ENCODE measurements at places on chromosomes 2 and 18. TPM values are rescaled to one million over a fixed set of nuclear protein-coding genes. Genes with fewer than 3 reads are reported as not detected.
A peak's percentile ranks its signal among the peaks of the same experiment; 100 is the strongest.

- no peak for DNase-seq
These were observed 12.1 kb downstream of the PLEKHH2 start for GRCh38 chr2:43648994-43649701.

MAPRE2 gene
- total RNA-seq = 25.5 TPM

GPR55 gene
- total RNA-seq = 1.0 TPM

- no peak for DNase-seq
These were observed 258.0 kb downstream of the CNTNAP5 start for GRCh38 chr2:124283096-124283495.

HOXD11 gene
- 1.6 TPM for total RNA-seq

DNA sequence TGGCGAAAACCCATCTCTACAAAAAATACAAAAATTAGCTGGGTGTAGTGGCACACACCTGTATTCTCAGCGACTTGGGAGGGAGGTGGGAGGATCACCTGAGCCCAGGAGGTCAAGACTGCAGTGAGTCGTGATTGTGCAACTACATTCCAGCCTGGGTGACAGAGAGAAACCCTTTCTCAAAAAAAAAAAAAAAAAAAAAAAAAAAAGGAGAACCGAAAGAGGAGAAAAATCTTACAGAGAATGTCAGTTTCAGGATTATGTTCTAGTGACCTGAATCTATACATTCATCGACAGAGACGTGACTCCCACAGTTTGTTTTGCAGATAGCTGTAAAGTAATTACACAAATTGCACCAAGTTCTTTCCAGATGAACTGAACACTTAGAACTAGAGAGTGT, 187.8 kb downstream of the FTCDNL1 start:
- DNase-seq = no peak

ACAA2 gene
- 276 TPM for total RNA-seq

DNA sequence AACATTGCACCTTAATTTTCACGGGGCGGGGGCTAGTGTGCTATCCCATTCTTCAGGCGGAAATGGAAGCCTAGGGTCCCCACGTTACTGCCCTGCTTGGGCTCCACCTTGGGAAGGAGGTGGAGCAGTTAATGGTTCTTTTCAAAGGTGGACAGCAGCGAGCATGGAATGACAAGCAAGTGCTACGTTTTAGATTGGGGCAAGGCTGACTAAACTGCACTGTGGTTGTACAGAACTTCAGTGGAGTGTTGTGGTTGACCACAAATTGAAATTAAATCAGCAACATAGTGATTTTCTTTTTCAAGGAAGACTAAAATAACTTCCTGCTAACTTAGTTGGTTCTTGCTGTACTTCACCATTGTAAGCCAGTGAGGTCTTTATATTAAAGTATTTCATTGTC, 47.0 kb downstream of the CHRNA1 start:
- DNase-seq = no peak

DNA sequence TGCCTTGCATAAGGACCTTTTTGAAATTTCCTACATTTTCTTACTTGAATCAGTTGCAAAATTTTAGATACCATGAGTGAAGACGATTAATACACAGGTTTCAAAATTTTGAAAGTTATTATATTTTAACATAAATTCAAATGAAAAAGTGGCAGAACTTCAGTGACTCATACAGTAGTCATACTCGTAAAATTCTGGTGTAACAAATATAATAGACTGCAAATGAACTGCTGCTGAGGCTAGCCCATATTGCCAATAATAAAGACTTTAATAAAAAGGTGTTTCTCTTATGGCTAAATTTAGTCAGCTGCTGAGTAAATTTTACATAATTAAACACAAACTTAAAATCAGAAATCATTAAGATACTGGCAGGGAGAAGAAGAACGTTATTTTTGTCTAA, 36.9 kb downstream of the MSH6 start:
- no peak for DNase-seq

ARL4C gene
- 4.9 TPM for total RNA-seq

- peak; percentile 22 for DNase-seq
These were observed 321.4 kb downstream of the IRS1 start for GRCh38 chr2:226478109-226478809.

DNA sequence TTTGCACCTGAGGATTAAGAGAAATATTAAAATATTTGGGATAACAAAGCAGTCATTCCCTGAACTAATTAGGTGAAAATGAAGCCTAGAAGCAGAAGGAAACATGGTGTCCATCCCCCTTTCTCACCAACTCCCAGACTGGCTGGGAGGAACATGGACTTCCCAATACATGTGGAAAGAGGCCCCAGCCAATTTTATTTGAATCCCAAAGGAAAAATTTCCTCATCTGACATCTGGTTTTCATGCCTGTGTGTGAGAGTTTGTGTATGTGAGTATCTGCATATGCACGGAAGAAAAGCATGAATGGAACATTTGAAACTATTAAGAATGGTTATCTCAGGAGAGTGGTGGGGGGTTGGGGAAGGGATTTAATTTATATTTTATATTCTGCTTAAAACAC, 84.3 kb downstream of the COPS8 start:
- no peak for DNase-seq

Data from colonic mucosa (tissue), 4 donors.